Posterior cingulate gyrus (tissue), 11 donors: ENCODE measurements at places on chromosomes 2 and 18.

DNA sequence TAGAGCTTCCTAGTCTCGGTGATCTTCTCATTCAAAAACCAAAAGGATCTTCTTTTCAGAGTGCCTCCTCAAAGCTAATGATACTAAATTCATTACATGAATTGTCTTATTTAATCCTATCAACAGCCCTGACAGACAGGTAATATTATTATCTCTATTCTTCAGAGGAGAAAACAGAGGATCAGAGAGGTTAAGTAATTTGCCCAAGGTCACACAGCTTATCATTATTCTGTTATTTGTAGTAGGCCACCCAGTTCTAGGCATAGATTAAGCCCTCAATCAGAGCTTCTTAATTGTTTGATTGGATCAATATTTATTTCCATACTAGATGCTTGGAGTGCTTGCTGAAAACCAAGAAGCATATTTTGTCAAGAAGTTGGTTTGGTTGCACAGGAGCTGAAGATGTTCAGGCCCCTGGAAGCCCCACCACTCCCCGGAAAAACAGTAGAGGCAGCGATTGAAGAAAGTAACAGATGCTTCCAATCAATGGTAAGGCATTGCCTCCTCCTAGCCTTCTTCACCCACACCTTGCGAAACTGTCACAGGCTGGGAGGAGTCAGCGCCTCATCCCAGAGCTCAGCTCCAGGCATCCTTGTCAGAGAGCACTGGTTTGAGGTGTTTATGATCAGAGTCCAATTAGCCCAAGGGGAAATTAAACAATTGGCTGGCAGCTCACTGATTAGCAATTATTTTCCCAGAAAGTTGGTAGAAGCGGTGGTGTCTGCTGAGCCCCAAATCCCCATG lies 487.2 kb downstream of the BCL11A start:
- no peak for DNase-seq

DNA sequence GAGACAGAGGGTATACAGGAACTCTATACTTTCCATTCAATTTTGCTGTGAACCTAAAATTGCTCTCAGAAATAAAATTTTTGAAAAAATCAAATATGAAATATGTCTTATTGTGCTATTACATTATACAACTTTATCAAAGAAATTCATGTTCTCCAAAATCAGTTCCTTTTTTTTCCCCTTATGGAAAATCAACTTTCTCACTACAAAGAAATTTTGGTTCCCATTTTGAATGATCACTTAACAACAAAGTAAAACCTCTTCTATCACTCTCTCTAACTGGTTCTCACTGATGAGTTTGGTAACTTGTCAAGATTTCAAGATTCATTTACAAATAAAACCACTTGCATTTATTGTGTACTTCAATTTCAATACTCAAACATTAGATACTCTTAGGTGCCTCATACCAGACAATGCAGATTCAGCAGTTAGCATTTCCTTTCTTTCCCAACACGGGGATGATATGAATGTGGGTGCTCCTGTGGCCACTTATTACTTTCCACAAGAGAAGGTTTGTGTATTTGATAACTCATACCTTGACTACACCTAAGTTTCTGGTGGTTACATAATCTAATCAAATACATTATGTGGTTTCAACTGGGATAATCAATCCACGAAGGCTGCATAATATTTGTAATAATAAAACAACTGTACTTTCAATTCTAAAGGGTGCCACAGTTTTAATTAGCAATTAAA lies 6.4 kb downstream of the PSME4 start:
- DNase-seq, result no peak

GRCh38 chr2:64626146-64626809 lies 27.4 kb downstream of the SERTAD2 start:
- DNase-seq, result no peak

DNA sequence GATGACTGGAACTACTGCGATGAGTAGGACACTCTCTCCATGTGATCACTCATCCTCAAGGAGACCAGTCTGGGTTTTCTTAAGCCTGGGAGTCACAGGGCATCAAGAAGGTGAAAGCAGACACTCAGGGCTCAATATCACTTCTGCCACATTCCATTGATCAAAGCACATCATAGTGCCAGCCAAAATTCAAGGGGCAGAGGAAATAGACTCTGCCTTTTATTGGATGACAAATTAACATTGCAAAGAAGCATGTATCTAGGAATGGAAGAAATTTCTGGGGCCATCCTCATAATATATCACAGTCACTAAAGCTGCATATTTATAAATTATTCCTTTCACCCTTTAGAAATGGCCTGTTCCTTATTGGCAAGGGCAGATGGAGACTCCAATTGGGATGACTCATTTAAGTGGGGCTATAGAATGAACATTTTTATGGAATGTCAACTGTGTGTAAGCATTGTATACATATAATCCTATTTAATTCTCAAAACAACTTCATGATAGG lies 114.8 kb upstream of the CDC42EP3 start:
- DNase-seq, result no peak

- no peak for DNase-seq
Observed at GRCh38 chr18:62844850-62845643, 129.7 kb downstream of the PHLPP1 start.
